ENCODE measurements at places on chromosomes 12 and 14.
A peak's percentile ranks its signal among the peaks of the same experiment; 100 is the strongest.

DNA sequence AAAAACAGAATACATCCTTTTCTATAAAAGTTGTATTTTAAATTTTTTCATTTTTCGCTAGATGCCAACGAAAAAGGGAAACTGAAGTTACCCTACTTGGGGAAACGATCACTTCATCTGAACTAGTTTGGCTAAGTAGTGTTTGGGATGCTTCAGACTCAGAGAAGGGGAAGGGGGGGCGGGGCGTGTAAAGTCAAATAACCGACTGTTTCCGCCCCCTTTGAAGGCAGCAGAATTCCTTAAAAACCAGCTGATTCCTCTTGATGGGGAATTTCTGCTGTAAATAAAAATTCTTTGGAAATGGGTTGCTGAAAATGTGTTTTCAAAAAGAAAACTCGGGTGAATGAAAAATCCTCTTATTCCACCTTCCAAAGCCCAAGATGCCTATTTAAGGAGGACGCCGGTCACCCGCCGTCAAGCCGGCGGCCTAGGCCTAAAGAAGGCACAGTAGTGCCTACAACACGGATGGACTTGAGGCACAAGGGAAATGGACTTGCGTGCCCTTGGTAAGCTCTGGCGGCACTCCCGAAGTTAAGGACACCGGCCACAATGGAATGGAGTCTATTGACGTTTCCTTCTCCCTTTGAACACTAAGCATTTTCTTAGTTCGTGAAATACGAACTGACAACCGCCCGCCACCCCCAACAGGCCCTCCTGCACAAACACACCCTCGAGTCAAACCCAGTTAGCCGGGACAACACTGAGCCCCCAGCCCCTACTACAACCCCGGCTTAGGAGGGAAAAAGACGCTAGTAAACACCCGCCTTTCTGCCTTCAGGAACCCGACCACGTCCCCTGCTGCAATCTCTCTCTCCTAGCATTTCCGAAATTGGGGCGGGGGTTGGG lies 1.9 kb downstream of the ATXN2 start:
- DNase-seq, result peak; percentile 49

- no peak for DNase-seq
Observed at GRCh38 chr12:54349036-54349435, 15.2 kb downstream of the GPR84 start.

- DNase-seq, result no peak
Observed at GRCh38 chr14:76768671-76769500, 7.6 kb downstream of the VASH1 start.

DNA sequence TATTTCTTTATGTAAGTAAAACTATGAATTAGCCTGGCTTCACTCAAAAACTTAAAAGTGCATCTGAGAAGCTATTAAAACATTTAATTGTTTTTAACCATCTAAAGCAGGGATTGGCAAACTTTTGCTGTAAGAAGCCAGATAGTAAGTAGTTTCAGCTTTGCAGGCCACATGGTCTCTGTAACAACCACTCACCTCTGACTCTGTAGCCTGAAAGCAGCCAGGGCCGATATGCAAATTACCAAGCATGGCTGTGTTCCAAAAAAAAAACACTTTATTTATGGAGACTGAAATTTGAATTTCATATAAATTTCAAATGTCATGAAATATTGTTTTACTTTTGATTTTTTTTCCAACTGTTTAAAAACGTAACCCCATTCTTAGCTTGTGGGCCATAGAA lies 95.3 kb downstream of the CIT start:
- no peak for DNase-seq

GRCh38 chr12:28622406-28622805 lies 432.1 kb downstream of the CCDC91 start:
- no peak for DNase-seq

DNA sequence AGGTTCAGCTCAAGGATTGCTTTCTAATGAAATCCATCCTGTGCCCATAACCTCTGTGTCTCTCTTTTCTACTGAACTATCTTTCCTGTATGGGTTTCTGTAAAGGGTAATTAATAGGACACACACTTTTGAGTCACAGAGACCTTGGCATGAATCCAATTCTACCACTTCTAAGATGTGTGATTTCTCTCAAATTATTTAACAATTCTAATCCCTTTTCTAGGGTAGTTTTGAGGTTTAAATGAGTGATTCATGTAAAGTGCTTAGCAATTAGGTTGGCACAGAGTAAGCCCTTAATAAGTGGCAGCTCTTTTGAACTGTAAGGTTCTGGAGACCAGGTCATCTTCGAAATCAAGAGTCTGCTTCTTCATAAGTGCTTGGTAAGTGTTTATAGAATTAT lies 202.7 kb downstream of the RASSF9 start:
- no peak for DNase-seq

DNA sequence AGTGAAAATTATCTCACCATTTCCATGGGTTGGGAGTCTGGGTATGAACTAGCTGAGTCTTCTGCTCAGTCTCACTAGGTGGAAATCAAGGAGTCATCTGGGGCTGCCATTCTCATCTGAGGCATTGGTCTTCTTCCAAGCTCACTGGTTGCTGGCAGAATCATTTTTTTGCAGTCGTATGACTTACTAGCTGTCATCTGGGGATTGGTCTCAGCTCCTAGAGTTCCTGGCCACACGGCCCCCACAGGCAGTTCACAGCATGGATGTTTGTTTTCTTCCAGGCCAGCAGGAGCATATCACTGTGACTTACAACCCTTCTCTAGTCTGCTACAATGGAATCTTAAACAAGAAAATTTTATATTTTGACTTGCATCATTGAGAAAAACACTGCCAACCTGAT lies 18.6 kb upstream of the OR10AD1 start:
- DNase-seq, result no peak

GRCh38 chr12:89082370-89082753 lies 269.9 kb downstream of the DUSP6 start:
- no peak for DNase-seq

GRCh38 chr12:51813931-51814310 lies 34.6 kb downstream of the FIGNL2 start:
- DNase-seq, result no peak

GRCh38 chr12:94206886-94207285 lies 58.5 kb downstream of the PLXNC1 start:
- no peak for DNase-seq

- no peak for DNase-seq
Observed at GRCh38 chr12:88241862-88242570, 99.9 kb downstream of the TMTC3 start.

- no peak for DNase-seq
Observed at GRCh38 chr14:29927376-29928116, at the start of gene PRKD1. Gene PRKD1, minus strand, starts transcription at chr14:29927847.

- no peak for DNase-seq
Observed at GRCh38 chr14:69683971-69684370, 72.6 kb downstream of the SUSD6 start.

GRCh38 chr14:64788706-64789105 lies 84.5 kb downstream of the PLEKHG3 start:
- no peak for DNase-seq

DNA sequence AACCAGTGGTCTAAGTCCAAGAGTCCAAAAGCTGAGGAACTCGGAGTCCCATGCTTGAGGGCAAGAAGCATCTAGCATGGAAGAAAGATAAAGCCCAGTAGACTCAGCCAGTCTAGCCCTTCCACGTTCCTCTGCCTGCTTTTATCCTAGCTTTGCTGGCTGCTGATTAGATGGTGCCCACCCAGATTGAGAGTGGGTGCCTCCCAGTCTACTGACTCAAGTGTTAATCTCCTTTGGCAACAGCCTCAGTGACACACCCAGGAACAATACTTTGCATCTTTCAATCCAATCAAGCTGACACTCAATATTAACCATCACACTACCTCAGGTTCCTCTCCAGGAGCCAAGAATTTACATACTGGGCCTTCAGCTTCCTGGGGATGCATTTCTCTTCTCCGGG lies 476.1 kb downstream of the FUT8 start:
- DNase-seq, result no peak

GRCh38 chr12:27511031-27511722 lies 12.8 kb upstream of the PPFIBP1 start:
- no peak for DNase-seq

GRCh38 chr14:89256283-89256682 lies 160.8 kb downstream of the FOXN3 start:
- DNase-seq, result no peak

DNA sequence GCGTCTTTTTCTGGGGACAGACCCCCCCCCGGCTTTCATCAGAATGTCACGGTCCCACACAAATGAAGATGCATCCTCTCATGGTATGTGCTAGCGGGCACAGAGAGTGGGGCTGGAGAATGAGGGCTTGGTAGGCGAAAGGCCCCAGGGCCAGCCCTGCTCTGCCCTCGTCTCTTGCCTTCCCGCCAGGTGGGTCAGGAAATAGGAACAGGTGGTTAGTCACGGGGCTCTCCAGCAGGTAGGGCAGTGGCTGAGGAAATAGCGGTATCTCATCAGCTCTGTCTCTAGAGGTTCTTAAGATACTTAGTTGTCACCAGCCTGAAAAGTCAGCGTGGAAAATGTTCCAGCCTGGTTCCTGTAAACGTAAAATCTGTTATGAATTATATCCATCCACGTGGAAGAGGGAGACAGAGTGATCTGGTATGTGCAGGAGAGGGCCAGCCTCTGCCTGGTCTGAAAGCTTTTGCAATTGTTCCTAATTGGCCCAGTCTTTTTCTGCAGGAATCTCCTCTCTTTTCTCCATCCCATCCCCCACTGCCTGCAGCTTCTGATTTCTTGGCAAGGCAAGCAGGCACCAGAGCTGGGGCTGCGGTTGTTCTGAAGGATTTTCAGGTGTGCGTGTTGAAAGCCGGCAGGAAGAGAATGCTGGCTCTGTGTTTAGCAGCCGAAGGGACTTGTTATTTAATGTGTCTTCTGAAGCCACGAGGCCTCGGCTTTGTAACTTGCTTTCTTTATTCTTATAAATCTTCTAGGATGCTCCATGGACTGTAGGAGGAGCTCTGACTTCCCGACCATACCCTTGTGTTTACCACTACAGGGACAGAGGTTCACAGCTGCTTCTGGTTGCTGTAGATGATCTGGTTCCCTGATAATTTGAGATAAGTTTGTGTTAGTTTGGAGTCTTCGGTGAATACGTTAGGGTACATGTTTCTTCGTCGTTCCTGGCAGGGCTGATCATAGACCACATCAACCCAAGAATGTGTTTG lies 131.1 kb downstream of the CACNA1C start:
- no peak for DNase-seq

DNA sequence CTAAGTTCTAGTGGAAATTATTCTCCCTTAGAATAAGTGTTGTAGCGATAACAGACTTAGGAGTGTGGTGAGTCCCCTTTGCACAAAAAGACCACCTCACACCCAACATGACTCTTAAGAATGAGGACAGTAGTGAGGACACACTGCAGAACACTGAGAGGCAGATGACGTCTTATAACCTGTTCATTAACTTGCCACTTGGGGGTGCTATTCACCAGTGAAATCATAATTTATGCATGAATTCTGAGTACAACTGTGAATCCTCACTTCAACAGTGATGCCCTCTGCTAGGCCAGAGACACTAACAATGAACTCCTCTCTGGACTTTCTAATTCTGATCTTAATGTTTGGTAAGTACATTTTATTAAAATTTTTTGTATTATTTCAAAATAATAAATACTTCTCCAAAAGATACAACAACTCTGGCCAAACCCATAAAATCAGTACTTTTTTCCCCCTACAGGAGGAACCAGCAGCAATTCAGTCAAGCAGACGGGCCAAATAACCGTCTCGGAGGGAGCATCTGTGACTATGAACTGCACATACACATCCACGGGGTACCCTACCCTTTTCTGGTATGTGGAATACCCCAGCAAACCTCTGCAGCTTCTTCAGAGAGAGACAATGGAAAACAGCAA lies 274.7 kb downstream of the DAD1 start:
- no peak for DNase-seq

- no peak for DNase-seq
Observed at GRCh38 chr14:87139299-87139698, 853.7 kb downstream of the GALC start.

GRCh38 chr12:53062011-53062961 lies 12.4 kb downstream of the TNS2 start:
- no peak for DNase-seq

GRCh38 chr12:113804961-113805600 lies 161.0 kb downstream of the RBM19 start:
- DNase-seq, result no peak

DNA sequence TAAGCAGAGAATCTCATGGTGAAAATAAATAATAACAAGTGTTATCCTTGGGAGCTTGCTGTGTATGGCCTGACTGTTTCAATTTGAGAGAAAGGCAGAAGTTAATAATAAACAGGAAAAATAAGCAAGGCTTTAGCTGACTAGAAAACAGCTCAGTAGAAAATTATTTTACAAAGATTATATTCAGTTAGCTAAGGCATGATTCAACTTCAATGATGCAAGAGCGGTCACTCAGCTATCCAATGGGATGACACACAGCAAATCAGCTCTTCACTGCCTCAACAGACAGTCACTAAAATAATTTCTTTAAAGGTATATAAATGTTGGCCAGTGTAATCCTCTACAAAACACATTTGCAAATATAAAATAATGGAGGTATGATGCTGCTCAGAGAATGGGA lies 18.6 kb downstream of the GSTZ1 start:
- no peak for DNase-seq

GRCh38 chr12:95548056-95548538 lies 3.2 kb downstream of the USP44 start:
- no peak for DNase-seq

- no peak for DNase-seq
Observed at GRCh38 chr14:60087668-60088067, 4.1 kb upstream of the PCNX4 start.

- no peak for DNase-seq
Observed at GRCh38 chr12:14167005-14167628, 185.7 kb upstream of the GRIN2B start.

DNA sequence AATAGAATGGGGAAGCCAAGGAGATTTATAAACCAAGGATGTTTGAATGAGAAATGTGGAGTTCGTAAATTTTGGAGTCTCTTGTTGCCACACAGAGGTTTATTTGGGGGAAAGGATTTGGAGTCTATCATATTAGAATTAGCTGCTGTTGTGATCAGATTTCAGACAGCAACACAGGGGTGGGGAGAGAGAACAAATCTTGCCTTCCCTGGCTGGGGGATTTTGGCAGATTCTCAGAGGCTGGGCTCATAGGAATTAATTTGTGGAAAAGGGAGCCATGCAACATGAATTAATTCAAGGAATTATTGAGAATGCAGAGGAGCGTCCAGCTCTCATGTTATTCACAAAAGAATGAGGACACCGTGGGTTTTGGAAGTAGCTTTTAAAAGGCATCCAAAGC lies 73.9 kb upstream of the PRMT8 start:
- DNase-seq, result no peak

GRCh38 chr14:42734041-42734440 lies 1127.4 kb downstream of the LRFN5 start:
- DNase-seq, result no peak

Data from GF-D8 (cell line).